Upper lobe of left lung (tissue), 6 donors: ENCODE measurements at places on chromosomes 16 and 17.

GRCh38 chr16:79903471-79903870 is 302.9 kb upstream of the MAF start:
- no peak for DNase-seq

GRCh38 chr17:73571511-73572130 is 72.6 kb downstream of the SDK2 start:
- DNase-seq, result peak; percentile 81

GRCh38 chr16:87033541-87034300 is 283.5 kb downstream of the C16orf95 start:
- DNase-seq, result no peak

GRCh38 chr16:77948835-77949234 is 73.5 kb upstream of the CLEC3A start:
- DNase-seq, result no peak

DNA sequence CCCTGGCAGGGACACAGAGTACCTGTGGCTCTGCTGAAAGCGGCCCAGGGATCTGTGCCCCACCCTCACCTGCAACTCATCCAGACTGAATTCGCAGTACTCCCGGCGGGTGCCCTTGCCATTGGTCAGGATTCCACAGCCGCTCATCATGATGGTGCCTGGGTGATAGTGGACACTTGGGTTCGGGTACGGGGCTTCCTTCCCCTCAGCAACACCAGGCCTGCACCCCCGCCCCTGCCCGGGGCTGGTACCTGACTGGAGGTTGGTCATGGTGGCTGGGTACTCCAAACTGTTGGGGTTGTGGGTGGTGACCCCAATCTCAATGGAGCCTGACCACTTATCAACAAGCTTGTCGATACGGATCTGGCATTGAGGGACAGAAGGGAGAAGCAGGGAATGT is 2.9 kb downstream of the NEURL4 start:
- DNase-seq, result peak; percentile 57

DNA sequence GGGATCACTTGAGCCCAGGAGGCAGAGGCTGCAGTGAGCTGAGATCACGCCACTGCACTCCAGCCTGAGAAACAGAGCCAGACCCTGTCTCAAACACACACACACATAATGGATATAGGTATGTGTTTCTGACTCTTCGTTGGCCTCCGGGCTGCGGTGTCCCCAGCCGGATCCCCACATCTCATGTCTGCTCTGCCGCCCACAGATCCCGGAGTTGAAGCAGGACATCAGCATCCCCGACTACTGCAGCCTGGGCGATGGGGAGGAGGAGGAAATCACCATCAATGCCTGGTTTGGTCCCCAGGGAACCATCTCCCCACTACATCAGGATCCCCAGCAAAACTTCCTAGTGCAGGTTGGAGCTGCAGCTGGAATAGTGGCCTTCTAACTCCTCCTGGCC is 15.4 kb downstream of the KDM8 start:
- no peak for DNase-seq
